Epithelial cell of proximal tubule (primary cell): ENCODE measurements at places on chromosomes 5 and 9. TPM values are rescaled to one million over a fixed set of nuclear protein-coding genes. Genes with fewer than 3 reads are reported as not detected.

C9orf43 gene
- total RNA-seq: 0.22 TPM in 1 of 2 replicates, not detected in the other

ANXA6 gene
- total RNA-seq: 83.6 and 135 TPM in 2 replicates

DNA sequence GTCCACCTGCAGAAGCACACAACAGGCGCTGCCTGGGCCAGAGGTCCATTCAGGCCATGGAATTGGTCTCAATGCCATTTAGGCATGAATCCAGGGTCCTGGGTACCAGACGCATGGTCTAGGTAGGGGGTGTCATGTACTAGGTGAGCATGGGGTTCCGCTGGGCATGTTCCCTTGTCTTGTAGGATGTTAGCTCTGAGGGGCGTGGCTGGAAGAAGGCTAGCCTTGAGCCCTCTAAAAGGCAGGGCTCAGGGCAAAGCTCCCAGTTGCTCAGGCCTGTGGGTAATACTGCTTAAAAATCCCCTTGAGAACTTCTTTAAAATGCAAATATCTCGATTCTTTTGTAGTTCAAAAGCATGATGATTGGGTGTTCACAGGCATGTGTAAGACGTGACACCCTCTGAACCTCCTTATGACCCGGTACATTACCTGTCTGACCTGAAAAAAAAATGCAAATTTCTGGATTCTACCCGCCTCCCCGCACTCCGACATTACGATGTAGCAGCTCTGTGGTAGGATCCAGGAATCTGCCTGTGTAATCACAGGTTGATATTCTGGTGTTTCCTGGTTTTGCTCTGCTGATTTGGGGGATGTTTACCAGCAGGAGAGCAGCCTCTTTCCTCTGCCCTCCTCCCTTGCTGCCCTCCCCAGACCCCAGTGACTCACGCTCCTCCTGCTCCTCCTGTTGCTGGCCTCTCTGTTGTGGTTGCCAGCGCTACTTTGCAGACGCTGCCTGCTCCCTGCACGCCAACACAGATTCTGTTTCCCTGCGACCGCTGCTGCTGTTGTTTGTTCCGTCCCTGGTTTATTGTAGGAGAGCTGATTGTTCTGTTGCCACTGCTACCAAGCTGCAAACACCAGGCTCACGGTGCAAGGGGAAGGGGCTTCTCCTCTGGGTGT is 5.7 kb downstream of the TMC1 start:
- peak; percentile 94 for DNase-seq

- DNase-seq: no peak
Observed at GRCh38 chr5:114648940-114649339, 287.1 kb downstream of the KCNN2 start.

SLC34A3 gene
- 0.07 TPM in 1 of 2 replicates, not detected in the other for total RNA-seq

KIF12 gene
- total RNA-seq: 13.5 and 39.3 TPM in 2 replicates
